ENCODE measurements at places on chromosomes 1 and 21.
A peak's percentile ranks its signal among the peaks of the same experiment; 100 is the strongest.

- DNase-seq, result peak; percentile 87
Observed at GRCh38 chr1:38834937-38835827, 24.4 kb downstream of the RRAGC start.

DNA sequence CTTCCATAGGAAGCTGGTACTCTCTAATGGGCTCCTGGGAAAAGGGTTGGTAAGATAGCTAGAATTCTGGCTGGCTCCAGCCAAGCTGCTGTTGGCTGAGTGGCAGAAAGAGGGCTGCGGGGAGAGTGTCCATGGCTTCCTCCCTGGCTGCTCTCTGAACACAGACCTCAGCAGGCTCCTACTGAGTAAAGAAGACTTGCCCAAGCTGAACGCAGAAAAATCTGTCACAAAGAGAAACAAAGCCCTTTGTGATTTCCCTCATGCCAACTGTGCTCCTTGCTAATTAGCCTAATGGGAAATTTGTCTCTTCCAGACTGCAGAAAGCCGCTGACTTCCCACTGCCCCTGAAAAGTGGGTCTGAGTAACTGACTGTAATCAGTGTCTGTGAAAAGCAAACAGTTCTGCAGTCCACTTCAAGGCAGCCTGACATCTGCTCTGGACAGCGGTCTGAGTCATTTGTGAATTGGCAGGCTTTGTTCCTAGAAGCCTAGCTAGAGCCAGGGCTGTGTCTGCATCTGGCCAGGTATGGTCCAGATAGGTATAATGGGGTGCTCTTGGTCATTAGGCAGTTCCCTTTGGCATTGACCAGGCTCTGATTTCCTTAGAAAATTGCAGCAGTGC is 282.8 kb downstream of the ZNF648 start:
- DNase-seq, result no peak

DNA sequence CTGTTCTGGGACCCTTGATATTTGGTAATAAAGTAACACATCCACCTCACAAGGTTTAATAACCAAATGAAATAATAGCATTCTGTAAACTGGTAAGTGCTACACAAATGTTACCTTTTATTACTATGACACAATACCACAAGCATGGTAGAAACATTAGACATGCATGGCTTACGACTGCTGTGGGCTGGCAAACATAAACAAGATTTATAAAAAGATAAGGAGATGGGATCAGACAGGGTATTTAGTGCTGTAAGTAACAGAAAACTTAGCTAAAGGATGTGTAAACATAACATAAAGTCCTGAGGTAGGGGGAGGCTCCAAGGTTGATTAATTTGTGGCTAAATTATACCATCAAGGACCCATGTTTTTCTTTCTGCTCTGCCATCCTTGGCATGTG is 212.6 kb downstream of the BARHL2 start:
- DNase-seq, result no peak

- no peak for DNase-seq
Observed at GRCh38 chr1:72946903-72947499, 664.7 kb upstream of the NEGR1 start.

DNA sequence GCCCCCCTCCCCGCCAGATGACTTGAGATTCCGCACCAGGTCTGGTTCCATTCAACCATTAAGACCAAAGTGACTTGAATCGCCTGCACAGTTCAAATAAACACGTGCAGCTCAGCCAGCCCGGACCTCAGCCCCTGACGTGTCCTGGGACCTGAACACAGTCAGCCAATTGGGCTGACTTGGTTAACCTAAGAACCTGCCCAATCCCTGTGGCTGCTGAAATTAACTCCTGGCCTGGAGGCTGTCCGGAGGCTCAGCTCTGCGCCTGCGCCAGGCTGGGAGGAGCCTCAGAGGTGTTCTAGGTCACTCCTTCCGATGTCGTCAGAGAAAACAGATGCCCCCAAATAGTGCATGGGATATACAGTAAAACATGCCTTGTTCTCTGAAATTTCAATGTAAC is 73.4 kb downstream of the SCCPDH start:
- DNase-seq, result no peak

DNA sequence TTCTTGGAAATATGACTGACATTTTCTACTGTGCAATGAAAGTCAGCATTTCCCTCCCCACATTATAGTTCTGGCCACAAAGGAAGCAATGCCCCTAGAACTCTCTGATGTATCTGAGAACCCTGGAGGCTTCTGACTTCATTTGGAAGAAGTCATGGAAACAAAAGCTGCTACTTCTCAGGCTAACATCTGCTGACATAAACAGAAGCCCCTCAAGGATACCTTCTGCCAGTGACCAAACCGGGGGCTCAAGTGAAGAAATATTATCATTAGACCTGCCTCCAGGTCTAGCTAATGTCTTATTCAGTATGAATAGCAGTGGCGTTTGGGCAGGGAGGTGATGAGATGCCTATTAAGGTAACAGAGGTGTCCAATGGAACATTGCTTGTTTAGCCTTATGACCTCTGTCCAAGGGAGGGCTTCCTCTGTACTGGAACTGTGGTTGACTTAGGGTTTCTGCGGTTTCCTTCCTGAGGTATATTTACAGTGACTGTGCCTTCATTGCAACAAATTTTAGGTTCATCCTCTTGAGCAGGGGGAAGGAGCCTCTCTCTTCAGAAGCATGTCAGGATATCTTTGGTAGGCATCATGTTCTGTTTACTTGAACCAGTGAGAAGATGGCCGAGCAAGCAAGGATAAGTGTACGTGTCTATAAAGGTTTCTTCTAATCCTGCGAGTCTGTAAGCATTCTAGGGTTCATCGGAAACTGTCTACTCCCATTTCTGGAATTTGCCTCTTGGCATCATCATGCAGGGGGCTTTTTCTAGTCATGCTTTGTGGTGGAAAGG is 161.7 kb downstream of the PBX1 start:
- DNase-seq, result no peak

DNA sequence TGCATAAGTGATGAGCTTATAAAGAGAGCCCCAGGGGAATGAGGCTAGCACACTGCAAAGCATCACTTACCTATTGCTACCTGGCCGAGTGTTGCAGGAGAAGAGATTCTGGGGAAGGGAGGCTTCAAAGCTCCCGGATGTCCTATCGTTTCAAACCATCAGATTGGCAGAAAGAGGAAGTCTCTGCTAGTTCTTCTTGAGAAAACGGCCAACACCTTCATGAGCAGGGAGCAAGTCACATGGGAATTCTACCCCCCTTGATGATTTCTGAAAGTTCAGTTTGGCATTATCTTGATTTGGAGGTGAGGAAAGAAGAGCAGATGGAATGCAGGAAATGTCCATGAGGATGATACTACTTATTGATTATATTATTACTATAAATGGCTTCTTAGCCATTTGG is 16.2 kb downstream of the SYF2 start:
- no peak for DNase-seq

- DNase-seq, result no peak
Observed at GRCh38 chr1:172600615-172601014, 58.3 kb upstream of the FASLG start.

GRCh38 chr21:46168659-46169386 is 13.4 kb upstream of the FTCD start:
- DNase-seq, result no peak

DNA sequence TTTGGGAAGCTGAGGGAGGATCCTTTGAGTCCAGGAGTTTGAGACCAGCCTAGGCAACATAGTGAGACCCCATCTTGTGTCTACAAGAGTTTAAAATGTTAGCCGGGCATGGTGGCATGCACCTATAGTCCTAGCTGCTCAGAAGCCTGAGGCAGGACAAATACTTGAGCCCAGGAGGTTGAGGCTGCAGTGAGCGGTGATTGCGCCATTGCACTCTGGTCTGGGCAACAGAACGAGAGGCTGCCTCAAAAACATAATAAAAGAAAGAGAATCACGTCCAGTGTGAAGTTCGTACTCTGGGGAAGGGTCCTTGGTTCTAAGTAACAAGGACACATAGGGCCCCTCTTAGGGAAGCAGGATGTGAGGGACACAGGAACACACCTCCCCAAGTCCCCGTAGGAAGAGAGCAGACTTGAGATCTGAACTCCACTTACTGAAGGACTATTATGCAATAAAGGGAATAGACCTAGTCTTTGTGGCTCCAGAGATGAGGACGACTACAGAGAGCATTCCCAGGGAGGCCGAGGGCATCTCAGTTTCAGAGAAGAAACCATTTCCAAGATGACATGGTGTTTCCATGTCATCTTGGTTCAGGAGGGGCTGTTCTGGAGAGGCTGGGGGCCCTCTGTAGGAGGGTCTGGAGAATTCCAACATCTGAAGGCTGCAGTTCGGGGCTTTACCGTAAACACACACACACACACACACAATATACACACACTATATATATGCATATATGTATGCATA is 10.8 kb upstream of the ENO1 start:
- DNase-seq, result peak; percentile 80

DNA sequence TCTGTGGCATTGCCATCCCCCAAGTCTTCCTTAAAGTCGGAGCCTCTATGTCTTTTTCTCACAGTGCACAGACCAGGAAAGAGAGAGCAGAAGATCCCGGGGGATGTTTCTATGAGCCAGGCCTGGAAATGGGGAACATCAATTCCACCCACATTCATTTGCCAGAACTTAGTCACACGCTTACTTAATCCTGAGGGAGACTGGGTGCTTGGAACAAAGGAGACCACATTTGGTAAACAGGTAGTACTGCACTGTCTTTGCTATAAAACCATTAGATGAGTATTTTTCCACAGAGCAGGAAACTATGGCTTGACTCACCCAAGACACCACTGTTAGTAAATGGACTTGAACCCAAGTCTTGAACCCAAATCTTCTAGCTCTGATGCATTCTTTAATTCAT is 60.7 kb upstream of the CTTNBP2NL start:
- no peak for DNase-seq

DNA sequence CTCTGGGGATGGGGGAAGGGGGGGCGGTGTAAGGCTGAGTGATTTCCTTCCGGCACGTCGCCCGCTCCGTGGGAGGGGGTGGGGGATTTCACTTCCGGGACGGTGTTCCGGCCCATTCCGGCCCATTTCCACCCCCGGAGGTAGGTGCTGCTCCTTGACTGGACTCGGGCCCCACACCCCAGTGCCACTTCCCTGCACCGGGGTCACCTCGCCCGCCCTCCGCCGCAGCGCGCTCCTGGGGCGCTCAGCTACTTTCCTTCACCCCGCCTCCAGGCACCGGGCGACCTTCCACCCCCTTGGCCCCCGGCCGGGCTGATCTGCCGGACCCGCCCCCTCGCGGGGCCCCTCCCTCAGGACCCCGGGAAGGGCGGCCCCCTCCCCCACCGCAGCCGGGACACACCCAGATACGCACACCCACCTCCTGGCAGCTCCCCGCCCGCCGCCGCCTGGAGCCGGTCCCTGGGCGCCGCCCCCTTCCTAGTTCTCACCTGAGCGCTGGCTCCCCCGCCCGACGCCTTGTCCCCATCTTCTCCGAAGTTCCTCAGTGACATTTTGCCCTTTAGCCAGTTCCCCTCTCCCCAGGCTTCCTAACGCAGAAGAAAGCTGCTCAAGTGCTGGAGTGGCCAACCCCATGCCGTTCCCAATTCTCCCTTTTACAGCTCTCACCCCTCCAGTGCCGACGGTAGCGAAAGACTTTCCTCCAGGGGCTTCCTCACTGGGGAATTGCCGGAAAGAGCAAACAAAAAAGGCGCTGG is at the start of gene ZBTB37:
Gene ZBTB37 (plus strand): TSS at position 115 of the 755 bp plus-strand sequence. CDS start 1,846 bp downstream, outside the sequence.
- peak; percentile 87 for DNase-seq

DNA sequence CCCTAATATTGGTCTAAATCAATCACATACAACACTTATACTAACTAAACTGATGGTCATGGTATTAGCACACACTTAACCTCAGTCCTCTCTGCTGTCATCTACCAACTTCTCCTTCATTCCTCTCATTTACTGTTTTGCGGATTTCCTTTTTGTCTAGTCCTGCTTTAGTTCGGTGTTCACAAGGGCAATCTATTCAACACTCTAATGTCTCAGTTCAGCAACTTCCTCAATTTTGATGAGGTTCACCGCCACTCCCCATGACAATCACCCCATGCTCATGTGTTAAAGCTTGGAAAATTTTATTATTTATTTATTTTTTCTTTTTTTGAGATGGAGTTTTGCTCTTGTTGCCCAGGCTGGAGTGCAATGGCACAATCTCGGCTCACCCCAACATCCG is 301.1 kb downstream of the PTPRC start:
- DNase-seq, result no peak

DNA sequence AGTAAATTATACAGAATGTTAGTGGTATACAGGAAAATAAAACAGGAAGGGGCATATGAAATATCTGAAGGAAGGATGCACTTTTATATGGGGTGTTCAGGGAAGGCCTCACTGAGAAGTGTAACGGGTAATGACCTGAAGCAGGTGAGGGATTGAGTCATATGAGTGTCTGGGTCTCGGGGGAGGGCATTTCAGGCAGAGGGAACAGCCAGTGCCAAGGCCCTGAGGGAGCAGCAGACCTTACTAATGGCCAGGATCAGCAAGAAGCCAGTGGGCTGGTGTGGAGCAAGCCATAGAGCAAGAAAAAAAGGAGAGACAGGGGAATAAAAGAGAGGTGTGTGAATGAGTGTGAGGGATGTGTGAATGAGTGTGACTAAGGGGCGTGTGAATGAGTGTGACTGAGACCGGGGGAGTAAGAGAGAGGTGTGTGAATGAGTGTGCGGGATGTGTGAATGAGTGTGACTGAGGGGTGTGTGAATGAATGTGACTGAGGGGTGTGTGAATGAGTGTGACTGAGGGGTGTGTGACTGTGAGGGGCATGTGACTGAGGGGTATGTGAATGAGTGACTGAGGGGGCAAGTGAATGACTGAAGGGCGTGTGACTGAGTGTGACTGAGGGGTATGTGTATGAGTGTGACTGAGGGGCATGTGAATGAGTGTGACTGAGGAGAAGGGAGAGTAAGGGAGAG is 107.2 kb downstream of the GLIS1 start:
- no peak for DNase-seq

- peak; percentile 78 for DNase-seq
Observed at GRCh38 chr1:244970236-244970743, 105.9 kb upstream of the HNRNPU start.

DNA sequence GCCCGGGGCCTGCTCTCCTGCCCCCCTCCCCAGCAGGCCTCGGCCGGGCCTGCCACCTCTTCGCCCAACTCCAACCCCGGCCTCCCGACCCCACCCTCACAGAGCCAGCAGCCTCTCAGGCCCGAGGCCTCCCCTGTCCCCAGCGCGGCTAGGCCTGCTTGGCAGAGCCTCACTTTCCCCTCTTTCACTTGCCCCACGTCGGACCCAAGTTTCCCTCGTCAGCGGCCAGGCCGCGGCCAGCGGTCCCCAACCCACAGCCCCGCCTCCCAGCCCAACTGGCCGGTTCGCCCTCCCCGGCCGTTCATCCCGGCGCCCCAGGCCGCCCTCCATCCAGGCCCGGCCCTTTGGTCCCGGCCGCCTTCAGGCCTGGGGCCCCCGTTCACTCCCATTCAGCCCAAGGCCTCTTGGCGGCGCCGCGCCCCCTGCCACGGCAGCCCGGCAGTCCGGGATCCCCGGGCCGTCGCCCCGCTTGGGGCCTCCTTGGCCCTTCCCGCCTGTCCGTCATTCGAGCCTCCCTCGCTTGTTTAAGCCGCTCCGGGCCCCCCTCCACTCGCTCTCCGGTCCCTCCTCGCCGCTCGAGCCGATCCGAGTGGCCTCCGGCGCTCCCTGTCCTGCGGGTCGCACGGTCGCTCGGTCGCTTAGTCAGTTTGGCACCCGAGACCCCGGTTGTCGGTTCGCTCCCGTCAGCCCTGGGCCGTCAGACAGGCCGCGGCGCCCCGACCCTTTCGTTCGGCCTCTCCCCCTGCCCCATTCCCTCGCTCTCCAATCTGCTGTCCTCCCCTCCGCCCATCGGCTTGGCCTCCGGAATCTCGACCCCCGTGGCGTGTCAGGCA is 1.4 kb downstream of the LRRC41 start:
- DNase-seq, result peak; percentile 11
